Stomach (tissue), 19 donors: ENCODE measurements at places on chromosomes 2 and 18. TPM values are rescaled to one million over a fixed set of nuclear protein-coding genes. Genes with fewer than 3 reads are reported as not detected.

DNA sequence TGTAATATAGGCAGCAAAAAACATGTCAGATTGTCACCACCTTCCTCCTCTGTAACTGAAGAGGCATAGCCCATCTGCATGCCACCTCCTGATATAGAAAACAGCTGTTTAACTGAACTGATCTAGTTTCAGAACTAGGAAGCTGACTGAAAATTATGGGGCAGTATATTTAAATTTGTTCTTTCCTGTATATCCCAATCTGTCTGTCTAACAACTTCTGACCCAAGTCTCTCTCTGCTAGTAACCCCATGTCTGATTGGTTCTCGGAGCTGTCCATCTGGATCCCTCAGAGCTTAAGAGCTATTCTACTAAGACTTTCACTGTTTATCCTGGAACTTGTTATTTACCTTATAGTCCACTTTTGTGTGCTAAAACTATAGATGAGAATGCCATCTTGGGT, 68.2 kb upstream of the SLC35G4 start:
- no peak overlapping the region for H3K4me3 ChIP-seq
- no peaks in the 10 kb centered on the region for H3K36me3 ChIP-seq
- H3K27ac ChIP-seq, result no peak overlapping the region
- DNase-seq, result no peak
- H3K4me1 ChIP-seq, result no peaks in the 10 kb centered on the region
- no peaks in the 10 kb centered on the region for H3K27me3 ChIP-seq

DNA sequence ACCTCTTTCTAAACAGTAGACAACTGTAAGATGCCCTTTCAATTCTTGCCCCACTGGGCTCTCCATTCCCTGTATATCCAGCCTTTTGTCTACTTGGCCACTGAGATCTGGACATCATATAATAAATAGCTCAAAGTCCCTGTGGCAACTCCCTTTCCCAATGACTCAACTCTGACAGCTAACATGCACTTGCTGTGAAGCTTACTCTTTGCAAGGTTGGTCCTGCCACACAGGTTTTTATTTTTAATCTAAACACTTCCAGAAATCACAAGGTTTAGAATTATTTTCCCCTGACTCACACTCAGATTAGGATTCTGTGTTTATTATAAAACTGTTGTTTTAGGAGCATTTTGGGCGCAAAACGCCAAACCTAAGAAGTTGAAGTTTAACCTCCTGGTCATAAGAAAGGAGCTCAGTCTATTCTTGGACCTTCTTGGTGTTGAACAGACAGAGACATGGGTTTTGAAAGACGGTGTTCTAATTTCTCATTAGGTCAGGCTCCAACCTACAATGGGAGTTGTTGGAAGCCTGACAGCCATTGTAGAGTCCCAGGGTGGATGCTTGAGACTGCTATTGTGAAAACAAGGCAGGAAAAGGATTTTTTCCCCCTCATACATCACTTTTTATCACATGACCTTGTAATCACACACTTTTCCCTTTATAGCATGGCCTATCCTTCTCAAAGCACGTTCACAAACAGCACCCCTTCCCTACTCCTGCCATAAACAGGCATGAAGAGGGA, 124.7 kb upstream of the SERPINE2 start:
- no peak overlapping the region for H3K4me3 ChIP-seq
- peak; percentile 52 for DNase-seq
- H3K4me1 ChIP-seq, result no peaks in the 10 kb centered on the region
- no peaks in the 10 kb centered on the region for H3K27me3 ChIP-seq
- no peak overlapping the region for H3K27ac ChIP-seq

GRCh38 chr2:71456617-71457016, 3.3 kb downstream of the DYSF start:
- H3K4me3 ChIP-seq, result no peak overlapping the region
- peak overlapping the region; percentile 56 for H3K27ac ChIP-seq
- peaks cover 51% of the 10 kb centered on the region for H3K4me1 ChIP-seq
- DNase-seq, result no peak

- no peaks in the 10 kb centered on the region for H3K27me3 ChIP-seq
- DNase-seq, result no peak
- no peak overlapping the region for H3K27ac ChIP-seq
- no peaks in the 10 kb centered on the region for H3K4me1 ChIP-seq
These were observed 102.4 kb upstream of the DCC start for GRCh38 chr18:52237551-52237950.

DNA sequence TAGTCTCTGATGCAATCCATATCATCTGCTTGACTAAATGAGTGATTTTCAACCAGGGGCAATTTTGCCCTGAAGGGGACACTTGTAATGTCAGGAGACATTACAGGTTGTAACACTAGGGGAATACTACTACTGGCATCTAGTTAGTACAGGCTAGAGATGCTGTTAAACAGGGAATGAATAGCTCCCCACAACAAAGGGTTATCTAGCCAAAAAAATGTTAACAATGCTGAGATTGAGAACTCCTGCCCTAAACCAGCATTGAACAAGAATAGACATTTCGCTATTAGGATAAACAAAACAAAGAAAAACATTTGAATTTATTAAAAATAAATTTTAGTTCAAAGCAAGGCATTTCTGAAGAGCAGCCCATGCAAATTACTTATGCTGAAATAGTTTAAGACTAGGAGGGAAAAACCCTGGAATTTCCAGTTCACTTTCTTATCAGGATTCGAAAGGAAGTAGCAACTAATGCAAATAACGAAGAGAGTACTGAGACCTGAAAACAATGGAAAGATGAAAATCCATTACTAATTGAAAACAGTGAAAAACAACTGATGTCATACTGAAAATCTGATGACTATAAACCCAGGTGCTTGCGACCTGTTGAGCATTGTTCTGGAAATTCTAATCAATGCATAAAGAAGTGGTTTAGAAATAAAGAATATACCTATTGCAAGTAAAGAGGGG, 53.1 kb downstream of the CAB39 start:
- H3K27ac ChIP-seq, result peak overlapping the region; percentile 16
- H3K4me1 ChIP-seq, result peaks cover 37% of the 10 kb centered on the region
- peak; percentile 39 for DNase-seq
- H3K27me3 ChIP-seq, result no peaks in the 10 kb centered on the region
- H3K4me3 ChIP-seq, result no peak overlapping the region

DNA sequence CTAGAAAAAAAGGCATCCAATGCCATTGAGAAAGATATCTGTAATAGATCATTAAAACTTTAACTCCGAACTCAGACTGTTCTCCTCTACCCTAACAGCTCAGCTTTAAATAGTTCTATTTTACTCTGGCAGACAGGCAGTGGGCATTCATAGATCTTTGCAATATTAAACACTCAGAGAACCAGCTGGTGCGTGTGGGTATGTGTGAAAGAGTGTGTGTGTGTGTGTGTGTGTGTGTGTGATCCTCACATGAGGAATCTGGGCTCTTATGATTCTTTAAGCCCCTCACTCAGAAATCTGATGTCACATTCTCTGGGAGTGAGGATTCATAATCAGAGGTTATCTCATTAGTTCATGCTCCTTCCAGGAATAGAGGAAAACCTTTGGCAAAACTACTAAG, 144.3 kb downstream of the KCNH7 start:
- no peaks in the 10 kb centered on the region for H3K4me1 ChIP-seq
- no peaks in the 10 kb centered on the region for H3K36me3 ChIP-seq
- DNase-seq, result no peak
- no peaks in the 10 kb centered on the region for H3K27me3 ChIP-seq
- H3K27ac ChIP-seq, result no peak overlapping the region

- no peak for DNase-seq
- no peak overlapping the region for H3K4me3 ChIP-seq
- no peaks in the 10 kb centered on the region for H3K27me3 ChIP-seq
- peaks cover 15% of the 10 kb centered on the region for H3K36me3 ChIP-seq
- H3K27ac ChIP-seq, result no peak overlapping the region
These were observed 1.6 kb upstream of the COPS9 start for GRCh38 chr2:240137596-240138253.

DNA sequence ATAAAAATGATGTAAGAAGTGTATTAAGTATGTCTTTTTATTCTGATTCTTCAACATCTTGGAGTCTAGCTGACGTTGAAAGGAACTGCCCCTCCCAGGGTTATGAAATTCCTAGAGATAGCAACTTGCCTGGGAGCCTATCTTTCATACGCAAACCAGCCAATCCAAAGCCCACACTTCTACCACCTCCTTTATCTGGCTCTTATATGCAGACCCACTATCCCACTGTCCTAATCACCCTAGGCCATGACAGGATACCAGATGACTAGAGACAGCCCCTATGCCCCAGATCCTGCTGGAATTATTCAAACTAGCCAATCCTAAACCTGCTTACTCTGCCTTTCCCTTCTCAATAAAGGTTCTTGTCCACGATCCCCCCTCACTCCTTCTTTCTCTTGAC, 11.8 kb upstream of the CDC42EP3 start:
- no peaks in the 10 kb centered on the region for H3K36me3 ChIP-seq
- H3K27me3 ChIP-seq, result no peaks in the 10 kb centered on the region
- DNase-seq, result no peak
- no peak overlapping the region for H3K4me3 ChIP-seq
- H3K27ac ChIP-seq, result peak overlapping the region; percentile 18

DNA sequence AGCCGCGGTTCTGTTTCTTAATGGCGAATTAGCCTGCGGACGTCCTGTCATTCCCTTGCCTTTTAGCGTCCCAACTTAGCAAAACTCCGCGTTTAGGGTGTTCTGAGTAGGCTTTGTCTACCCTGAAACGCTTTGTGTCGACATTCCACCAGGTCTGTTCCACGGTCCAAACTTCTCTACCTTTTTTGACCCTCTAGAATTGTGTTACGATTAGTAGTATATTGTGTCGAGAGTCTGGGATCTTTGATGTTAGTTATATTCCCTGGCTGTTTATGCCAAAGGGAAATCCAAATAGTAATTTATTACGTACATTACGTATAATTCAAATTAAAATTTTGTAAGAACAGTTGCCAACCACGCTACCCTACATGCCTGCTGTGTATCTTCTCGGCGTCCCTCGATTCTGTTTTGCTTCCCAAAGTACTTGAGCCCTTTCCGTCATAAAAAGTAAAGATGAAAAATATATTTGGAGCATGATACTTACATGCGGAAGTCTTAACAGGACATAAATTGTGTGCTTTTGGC, 495 bp upstream of the TTC32 start:
- H3K27me3 ChIP-seq, result no peaks in the 10 kb centered on the region
- peak overlapping the region; percentile 89 for H3K27ac ChIP-seq
- H3K4me3 ChIP-seq, result peak overlapping the region; percentile 76

DNA sequence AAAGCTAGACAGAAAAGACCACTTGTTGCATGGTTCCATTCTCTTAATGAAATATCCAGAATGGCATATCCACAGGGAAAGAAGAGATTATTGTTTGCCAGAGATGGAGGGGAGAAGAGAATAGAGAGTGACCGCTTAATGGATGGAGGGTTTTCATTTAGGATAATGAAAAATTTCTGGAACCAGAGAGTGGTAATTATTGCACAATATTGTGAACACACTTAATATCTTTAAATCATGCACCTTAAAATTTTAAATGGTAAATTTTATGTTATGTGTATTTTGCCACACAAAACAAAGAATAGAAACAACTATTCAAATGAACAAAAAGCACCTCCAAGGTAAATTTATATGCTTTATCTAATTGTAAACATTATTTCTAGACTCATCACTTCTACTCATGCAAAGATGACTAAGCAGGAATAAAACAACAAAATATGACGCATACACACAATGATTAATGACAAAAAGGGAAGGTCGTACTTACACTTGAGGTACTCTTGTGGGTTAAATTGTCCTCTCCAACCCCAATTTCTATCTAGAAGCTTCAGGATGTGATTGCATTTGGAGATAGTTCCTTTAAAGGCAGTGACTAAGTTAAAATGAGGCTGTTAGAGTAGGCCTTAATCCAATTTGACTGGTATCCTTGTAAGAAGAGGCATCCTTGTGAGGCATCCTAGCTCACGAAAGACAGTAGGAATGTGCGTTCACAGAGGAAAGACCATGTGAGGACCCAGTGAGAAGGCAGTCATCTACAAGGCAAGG, 18.7 kb upstream of the DHRS9 start:
- H3K27ac ChIP-seq, result no peak overlapping the region
- no peaks in the 10 kb centered on the region for H3K4me1 ChIP-seq
- no peak for DNase-seq
- no peaks in the 10 kb centered on the region for H3K27me3 ChIP-seq

DNA sequence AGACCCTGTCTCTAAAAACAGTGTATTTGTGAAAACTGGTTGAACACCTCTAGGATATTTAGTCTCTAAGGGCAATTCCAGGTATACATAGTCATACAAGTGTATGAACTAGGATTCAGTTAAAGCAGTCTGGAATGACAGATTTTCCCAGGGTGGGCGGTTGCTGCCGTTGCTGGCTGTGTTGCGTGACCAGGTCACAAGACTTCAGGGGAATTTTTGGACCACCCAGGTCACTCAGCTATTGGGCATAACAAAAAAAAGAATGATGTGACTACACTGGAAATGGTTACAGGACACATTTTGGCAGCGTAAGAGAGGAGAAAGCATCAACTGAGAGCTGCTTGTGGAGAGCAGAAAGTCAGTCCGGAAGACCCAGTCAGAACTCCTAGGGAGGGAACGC, 58.0 kb upstream of the ZBTB7C start:
- no peak for DNase-seq
- H3K27me3 ChIP-seq, result no peaks in the 10 kb centered on the region
- H3K4me3 ChIP-seq, result no peak overlapping the region
- no peaks in the 10 kb centered on the region for H3K4me1 ChIP-seq
- no peaks in the 10 kb centered on the region for H3K36me3 ChIP-seq
- H3K27ac ChIP-seq, result no peak overlapping the region

The UGT1A5 gene
- total RNA-seq, result 13.0 TPM

The PLEK gene
- total RNA-seq, result 0.45 TPM

The TMEM150A gene
- total RNA-seq, result 24.6 TPM

The LCT gene
- 0.58 TPM for total RNA-seq

The LBX2 gene
- not detected for total RNA-seq
